ENCODE measurements at places on chromosomes 5 and 9.

GRCh38 chr9:97761056-97761598, 64.0 kb upstream of the XPA start:
- no peak for DNase-seq

- no peak for DNase-seq
Observed at GRCh38 chr5:10486511-10487344, 45.0 kb downstream of the ROPN1L start.

GRCh38 chr5:5782402-5782801, 359.9 kb downstream of the ICE1 start:
- DNase-seq: no peak

GRCh38 chr5:113503146-113503545, 10.3 kb upstream of the YTHDC2 start:
- no peak for DNase-seq

DNA sequence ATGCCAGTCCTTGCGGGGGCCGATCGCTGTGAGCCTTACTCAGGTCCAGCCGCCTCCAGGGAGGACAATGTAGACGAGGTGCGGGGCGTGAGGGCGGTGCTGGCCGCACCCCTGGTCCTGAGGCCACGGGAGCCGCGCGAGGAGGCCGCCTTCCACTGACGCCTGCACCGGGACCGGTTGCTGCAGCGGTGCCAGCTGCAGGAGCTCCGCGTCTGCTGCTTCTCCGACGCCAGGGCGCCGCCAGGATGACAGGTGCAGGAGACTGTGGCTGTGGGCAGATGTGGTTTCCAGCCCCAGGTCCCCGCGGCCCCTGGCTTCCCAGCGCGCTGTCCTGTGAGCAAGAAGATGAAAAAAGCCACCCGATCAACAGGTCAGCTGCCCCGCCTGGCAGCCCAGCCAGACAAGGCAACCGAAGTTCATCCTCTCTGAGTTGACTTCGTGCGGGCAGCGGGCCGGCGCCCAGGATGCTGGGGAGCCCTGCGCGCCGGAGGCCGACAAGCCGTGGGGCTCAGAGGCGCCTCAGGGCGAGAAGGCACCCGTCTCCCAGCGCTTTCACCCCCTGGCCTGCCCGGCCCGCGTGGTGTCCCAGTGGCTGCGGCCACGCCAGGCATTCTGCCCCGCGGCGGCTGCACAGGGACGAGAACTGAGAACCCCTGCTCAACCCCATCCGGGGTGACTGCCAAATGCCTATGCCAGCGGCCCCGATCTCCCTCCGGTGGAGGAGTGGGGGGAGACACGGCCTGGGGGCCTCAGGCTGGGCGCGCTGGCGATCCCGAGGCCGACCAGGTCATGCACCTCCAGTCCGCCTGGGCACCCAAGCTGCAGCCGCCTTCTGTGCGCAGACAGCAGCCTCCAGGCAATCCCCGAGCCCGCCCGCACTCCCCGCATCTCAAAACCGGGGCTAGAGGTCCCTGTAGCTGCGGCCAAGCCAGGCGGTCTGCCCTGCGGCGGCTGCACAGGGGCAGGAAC, 43.4 kb upstream of the BICD2 start:
- no peak for DNase-seq

DNA sequence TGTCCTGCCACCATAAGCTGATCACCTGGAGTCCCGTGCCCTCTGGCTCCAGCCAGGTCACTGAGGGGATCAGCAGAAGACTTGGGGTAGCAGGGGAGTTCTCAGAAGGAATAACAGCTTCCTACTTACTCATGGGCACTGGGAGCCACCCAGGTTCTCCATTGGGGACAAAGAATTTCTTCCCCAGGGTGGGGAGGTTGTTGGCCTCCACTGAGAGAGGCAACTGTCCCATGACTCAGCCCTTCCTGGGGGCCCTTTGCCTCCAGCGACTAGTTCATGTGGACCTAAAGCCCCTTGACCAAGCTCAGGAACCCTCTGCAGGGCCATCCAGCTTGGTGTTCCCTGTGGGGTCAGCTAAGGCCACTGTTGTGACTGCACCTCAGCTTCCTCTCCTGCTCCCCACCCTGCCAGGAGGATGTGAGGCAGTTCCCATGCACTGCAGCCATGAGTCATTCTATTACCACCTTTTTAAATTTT, 175.0 kb downstream of the AUH start:
- DNase-seq: no peak

- no peak for DNase-seq
Observed at GRCh38 chr5:154262342-154262741, 71.8 kb downstream of the GALNT10 start.

DNA sequence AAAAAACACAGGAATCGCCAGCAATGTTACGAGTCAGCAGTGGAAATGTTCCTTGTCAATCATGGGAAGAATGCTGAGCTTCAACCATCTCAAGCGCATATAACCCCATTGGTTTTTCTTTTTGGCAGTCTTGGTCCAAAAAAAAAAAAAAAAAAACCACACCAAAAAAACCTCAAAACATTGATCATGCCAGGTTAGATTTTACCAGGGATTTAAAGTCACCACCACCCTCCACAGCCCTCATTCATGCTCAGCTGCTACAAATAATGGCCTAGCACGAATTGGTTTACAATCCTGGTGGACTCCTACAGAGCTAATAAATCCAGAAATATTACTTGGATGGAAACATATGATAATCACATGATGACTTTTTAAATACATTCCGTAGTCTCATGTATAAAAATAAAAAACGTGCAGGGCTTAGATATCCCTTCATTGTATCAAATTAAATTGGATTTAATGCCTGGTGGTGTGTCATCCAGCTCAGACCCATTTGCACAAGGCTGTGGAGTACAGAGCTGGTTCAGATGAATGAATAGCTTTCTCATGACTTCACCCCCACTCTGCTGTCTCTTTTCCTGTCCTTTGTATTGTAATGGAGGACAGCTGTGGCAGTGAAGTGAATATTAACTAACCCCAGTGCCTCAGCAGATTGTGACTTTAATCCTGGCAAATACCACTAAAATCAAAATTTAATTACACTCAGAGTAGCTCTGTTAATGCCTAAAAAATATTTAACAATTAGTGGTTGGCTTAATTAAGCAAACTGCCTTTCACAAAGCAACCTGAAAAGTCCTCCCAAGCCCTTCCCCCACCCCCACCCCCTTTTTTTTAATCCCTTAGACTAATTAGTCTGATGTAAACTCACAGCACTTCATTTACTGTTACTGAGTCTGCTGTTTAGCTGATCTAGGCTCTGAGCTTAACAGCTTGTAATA, 626.5 kb upstream of the ZNF608 start:
- peak; percentile 29 for DNase-seq

GRCh38 chr5:158943057-158943456, 156.7 kb downstream of the EBF1 start:
- peak; percentile 96 for DNase-seq

- peak; percentile 85 for DNase-seq
Observed at GRCh38 chr5:149452007-149452664, 73.0 kb upstream of the IL17B start.

DNA sequence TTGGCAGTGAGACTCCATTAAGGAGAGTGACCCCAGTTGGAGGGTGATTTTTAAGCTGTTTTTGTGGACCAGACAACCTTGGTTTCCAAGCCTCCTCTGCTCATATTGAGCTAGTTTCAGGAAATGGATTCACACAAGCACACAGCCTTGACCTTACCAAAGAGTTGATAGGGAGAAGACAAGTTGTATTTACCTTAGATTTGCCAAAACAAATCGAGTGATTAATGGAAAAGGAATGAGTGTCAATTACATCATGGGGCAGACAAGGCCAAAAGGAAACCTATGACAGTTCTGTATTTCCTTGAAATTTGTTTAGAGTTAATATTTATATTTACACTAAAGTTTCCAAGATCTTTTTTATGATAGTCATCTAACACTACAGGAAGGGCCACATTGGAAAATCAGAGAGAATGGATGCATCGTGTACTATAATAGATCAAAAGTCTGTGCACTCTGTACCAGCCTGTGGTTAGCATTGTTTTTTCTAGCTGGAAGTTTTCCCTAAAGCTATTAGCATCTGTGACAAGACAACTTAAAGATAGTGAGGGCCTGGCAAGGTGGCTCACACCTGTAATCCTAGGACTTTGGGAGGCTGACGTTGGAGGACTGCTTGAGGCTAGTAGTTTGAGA, 86.0 kb upstream of the FER start:
- peak; percentile 66 for DNase-seq

DNA sequence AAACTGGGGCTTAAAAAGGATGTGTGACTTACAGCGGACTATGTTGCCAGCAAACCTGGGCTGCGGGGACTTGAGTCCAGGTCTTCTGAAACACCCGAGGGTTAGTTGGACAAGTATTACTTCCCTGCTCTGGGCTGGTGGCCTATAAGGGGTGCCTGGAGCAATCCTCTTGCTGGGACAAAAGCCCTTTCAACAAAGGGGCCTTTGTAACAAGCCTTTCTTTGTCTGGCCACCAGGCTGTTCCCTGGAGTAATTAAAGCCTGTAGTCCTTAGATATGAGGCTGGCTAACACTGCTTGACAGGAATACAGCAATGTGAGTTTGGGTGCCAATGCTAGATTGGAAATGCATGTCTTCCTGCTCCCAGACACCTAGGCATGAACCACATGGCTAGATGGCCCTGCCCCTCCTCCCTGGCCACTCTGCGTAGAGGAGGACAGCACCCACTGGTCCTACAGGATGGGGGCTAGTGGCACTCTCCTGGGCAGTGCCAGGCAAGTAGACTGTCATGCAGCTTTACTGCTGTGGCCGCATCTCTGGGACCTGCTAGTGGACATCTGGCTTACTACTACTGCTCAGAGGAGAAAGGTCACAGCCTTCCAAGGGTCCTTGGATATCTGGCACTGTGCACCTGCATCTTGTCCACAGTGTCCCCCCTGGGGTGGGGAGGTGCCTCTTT, 343.1 kb downstream of the ZSWIM6 start:
- no peak for DNase-seq

DNA sequence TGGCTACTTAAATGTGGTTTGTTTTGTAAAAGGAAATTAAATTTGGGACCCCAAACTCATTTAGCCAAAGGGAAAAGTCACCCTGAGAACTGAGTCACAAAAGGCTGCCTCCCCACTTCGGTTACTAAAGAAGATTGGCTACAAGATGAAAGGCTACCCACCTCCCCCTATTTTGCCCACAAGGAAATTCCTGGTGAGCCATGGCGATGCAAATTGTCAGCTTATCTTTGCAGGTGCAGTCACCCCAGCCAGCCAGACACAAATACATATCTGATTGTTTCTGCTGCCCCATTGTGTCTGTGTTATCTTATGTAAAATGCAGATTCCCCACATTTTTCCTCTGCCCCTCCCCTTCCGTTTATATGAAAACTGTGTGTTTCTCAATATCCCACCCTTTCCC, 8.9 kb downstream of the PAEP start:
- DNase-seq: no peak

GRCh38 chr5:125551797-125552196, 805.4 kb upstream of the ZNF608 start:
- no peak for DNase-seq

DNA sequence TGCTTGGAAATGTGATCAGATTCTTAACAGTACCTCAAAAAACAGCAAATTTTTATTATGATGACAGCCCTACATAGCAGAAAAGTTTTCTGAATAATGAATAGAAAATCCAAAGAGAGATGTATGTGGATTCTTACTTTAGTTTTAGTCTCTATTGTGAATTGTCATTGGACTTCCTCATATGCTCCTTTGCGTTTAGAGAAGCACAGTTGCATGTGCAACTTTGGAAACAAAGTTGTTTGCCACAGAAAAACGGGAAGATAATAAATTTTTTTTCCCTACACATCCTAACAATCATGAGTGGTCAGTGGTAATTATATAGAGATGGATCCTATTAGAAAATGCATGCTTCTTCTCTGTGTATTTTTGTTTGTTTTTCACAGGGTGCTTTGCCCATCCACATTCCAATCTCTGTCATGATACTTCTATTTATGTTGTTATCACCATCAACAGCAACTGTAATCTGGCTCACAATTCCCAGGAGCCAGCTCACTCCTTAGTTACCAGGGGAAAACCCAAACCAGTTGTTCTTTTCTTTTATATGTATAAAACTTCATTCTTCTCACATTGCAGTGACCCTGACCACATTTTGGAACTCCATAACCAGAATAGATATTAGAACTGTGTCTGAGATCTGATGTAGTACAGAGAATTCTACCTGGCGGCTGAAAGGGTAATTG, 118.7 kb downstream of the NDUFS4 start:
- no peak for DNase-seq

- no peak for DNase-seq
Observed at GRCh38 chr5:157130925-157131324, 11.7 kb downstream of the MED7 start.

DNA sequence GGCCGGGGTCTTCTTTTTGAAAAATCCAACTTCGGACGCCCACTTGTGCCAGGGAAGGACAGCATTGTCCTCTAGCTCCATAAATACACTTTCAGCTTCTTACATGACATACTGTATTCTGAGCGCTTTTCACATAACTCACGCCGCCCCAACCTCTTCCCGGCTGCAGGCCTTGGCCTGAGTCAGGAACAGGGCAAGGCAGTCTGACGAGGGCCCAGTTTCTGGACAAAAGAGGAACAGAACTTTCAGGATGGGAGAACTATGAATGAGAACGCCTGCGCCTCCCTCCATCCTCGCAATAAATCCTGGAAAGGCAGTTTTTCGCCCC, 650 bp downstream of the DCTN4 start:
- DNase-seq: no peak

DNA sequence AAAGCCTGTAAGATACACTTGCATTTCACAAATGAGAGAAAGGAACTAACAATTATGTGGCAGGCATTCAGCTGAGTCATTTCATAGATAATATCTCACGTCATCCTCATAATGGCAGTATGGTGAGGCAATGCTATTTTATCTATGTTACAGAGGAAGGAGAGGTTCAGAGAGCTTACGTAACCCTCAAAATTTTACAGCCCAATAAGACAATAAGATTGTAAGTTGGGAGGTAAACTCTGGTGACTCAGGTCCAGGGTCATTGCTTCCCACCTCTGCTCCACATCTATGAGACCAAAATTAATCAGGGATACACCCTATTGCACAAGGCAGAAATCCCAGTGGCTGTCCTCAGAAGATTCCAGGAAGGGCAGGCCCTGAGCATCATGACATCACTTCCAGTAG, 309.7 kb downstream of the NSG2 start:
- no peak for DNase-seq

DNA sequence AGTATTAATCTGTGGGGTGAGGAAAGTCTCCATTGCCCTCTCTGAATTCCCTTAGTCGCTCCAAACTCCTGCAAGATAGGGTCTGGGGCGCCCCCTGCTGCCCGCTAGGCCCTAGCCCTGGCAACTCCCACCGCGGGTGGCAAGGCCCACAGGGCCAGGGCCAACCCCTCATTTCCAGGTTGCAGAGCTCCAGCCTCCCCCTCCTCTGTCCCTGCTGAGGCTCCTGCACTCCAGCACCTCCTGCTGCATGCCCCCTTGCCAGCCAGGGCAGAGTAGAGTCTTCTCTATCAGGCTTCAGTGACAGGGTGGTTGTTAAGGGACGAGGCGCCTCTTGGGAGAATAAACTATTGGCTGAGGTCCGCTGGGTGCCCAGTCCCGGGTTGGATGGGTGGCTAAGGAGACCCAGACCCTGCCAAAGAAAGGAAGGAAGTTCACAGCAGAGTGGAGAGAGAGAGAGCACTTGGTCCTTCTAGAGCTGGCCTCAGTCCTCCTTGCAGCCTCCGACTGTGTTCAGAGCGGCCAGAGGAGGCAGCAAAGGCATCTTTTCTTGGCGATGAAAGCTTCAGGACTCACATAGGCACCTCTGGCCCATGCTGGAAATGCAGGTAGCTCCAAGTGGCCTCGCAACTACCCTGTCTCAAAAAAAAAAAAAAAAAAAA, 45.6 kb downstream of the SAR1B start:
- DNase-seq: peak; percentile 66

- peak; percentile 9 for DNase-seq
Observed at GRCh38 chr5:149747141-149747832, 17.2 kb downstream of the PPARGC1B start.

Measured in kidney glomerular epithelial cell (primary cell).